ENCODE measurements at places on chromosomes 7 and 10.

DNA sequence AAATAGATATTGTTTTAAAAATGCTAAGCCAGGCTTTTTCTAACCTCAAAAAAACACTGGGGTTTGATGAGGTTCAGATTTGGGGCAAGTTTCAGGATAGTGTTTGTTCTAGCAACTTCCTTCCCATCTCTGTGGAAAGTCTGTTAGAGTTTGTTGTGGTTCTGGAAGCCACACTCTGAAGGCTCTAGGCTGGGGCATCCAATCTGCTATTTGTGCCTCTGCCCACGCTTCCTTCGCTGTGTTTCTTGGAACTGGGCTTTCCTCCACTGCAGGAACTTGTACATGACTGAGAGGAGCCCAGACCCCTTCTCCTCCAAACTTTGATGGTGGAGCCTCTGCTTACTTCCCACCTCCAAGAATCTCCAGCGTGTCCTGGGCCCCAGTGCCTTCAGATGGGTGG, 108.5 kb upstream of the SLC25A13 start:
- DNase-seq = no peak

- DNase-seq = no peak
These were observed 55.3 kb upstream of the YAE1 start for GRCh38 chr7:39510864-39511354.

DNA sequence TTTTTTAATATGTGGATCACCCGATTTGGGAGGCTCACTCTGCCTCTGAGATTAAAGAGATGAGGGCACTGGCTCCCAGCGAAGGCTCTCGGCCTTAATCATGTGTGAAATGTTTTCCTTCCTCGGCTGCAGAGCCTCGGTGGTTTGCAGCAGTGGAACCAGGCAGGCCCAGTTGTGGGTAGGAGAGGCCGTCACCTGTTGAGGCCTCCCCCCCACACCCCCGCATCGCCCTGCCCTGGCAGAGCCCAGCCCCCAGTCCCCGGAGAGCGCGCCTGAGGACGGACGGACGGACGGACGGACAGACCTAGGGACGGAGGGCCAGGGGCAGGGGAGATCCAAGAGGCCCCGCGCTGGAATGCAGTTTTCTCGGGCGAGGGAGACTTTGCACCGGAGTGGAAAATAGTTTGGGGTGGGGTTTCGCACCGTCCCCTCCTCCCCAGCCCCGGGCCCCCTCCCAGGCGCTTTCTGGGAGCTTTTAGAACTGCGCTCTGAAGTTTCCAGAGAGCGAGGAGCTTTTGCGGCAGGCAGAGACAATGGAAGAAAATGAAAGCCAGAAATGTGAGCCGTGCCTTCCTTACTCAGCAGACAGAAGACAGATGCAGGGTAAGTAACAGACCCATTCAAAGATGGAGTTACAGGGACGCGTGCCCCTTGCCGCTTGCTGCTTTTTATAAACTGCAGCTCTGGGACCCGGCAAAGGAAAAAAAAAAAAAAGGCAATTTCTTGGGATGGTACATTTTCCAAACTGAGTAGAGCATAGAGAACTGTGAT, at the start of gene KIAA1217:
Gene KIAA1217, plus strand, starts transcription at position 478 of the 771 bp plus-strand sequence. Its CDS starts 56 bp downstream, at position 534.
- DNase-seq = peak; percentile 87

GRCh38 chr10:3217301-3217700, 44.7 kb upstream of the PITRM1 start:
- DNase-seq = no peak

DNA sequence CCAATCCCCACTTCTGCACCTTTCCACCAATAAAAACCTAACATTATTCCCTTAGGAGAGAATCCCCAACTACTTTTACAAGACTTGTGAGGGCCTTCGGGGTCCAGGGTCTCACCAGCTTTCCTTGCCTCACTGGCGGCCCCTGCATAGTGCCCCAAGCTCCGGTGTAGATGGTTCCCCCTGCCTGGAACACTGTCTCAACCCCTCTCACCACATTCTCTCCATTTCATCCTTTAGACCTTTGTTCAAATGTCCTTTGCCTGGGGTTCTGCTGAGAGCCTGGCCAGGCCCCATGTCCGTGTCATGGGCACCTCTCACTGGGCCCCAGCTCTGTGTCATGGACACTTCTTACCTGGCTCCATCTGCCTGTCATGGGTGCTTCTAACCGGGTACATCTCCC, 64.5 kb upstream of the SORCS3 start:
- no peak for DNase-seq

DNA sequence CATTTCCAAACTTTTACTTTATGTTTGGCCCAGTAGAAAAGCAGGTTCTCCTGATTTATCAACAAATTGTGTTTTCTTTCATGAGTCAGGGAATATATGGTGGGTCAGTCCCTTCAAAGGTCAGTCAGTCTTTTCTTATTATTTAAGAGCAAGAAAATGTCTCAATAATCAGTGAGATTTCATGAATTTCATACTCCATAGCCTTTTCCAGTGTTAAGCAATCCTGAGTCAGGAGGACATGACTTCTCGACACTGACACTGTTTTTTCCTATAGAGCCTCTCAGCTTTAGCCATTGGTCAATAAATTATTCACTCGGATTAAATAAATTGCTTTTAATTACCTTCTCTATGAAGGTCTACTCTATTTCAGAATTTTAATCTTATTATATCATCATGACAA, 334.5 kb downstream of the SORCS1 start:
- DNase-seq = no peak

DNA sequence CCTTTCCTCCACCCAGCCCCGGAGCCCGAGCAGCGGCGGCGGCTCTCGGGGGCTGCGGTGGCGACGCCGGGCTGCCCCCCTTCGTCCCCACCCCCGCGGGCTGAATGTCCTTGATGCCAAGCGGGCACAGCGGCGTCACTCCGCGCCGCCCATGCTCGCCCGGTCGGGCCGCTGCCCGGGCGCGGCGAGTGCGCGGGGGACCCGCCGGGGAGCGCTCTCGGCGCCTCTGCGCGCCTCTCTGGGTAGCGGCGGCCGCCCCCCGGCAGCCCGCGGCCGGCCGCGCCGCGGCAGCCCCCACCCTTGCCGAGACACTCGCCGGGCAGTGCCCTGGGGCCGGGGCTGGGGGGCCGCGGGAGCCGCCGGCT, 433 bp upstream of the PLXNA4 start:
- no peak for DNase-seq

GRCh38 chr7:77157446-77157845, 35.0 kb downstream of the CCDC146 start:
- no peak for DNase-seq

GRCh38 chr7:80816806-80817205, 102.0 kb downstream of the SEMA3C start:
- no peak for DNase-seq

GRCh38 chr10:4673279-4674040, 152.5 kb upstream of the AKR1E2 start:
- DNase-seq = no peak

GRCh38 chr7:94414980-94415379, 20.3 kb downstream of the COL1A2 start:
- DNase-seq = no peak

GRCh38 chr10:12656518-12657142, 307.3 kb downstream of the CAMK1D start:
- DNase-seq = no peak

DNA sequence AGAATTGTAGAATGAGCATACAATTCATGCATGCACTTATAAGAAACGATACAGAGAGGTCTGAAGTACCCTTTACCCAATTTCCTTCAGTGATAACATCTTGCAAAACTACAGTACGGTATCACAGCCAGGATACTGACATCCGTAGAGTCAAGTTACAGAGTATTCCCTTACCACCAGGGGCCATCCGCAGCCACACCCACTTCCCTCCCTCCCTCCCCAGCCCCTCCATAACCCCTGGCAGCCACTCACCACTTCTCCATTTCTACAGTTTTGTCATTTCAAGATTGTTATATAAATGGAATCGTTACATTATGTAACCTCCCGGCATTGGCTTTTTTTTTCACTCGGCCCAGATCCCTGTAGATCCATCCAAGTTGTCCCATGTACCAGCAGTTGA, 113.6 kb upstream of the RET start:
- DNase-seq = peak; percentile 16

DNA sequence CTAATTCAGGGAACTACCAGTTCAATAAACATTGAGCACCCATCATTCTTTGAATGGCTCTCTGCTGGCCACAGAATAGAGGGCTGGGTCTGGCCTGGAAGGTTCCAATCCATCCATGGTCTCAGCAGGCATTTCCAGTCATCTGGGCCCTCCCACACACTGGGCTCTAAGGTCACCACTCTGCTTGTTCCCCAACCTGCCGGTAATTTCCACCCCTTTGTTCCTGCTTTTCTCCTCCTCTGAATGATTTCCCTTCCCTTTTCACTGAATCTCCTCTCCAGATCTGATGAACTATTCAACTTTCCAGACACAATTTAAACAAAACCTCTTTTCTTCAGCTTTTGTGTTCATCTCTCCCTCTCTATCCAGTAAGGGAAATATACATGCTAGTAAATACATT, 2.6 kb downstream of the BZW2 start:
- no peak for DNase-seq

DNA sequence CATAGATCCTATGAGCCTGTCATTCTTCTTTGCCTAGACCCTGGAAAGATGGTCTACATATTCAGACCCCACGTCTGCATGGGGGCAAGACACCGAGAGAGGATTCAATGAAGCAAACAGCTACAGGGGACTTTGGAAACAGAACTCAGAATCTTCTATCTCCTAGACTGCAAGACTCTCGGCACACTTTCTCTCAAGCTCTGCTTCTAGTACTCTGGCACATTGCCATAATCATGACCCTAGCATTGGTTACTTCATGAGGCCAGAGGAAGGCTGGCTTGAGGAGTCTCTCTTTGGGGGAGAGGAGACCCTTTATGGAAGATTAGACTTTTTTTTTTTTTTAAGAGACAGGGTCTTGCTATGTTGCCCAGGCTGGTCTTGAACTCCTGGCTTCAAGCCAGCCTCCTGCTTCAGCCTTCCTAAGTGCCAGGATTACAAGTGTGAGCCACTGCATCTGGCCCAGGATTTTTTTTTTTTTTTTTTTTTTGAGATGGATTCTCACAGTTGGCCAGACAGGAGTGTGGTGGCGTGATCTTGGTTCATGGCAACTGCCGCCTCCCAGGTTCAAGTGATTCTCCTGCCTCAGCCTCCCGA, 20.7 kb downstream of the CCDC3 start:
- peak; percentile 10 for DNase-seq

GRCh38 chr10:113890769-113891168, 36.3 kb downstream of the NHLRC2 start:
- DNase-seq = no peak

DNA sequence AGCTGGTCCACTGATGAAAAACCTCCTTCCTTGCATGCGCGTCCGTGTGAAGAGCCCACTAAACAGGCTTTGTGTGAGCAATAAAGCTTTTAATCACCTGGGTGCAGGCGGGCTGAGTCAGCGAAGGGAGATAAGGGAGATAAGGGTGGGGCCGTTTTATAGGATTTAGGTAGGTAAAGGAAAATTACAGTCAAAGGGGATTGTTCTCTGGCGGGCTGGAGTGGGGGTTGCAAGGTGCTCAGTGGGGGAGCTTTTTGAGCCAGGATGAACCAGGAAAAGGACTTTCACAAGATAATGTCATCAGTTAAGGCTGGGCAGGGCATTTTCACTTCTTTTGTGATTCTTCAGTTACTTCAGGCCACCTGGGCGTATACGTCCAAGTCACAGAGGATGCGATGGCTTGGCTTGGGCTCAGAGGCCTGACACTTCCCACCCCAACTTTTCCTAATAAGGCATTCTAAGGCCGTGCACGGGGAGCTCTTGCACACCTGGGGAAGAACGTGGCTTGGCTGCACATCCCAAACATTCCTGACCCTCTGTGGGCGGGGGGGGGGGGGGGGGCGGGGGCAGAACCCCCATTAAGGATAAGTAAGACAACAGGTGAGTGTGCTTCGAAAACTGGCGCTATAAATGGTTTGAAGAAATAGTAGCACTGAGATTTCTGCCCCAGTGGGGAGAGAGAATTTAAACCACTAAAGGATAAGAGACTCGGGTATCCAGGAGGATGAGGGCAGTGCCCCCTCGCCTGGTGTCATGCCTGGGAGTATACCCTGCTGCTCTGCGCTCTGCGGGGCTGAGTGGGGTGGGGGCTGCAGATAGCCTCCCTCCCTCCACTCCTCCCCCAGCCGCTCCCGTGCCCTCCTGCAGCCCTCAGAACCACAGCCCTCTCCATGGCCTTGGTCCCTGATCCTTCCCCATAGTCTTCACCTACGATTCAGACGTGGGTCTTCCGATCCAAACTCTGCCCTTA, 217.6 kb downstream of the MLLT10 start:
- no peak for DNase-seq

GRCh38 chr7:137853053-137853452, 6.3 kb upstream of the DGKI start:
- no peak for DNase-seq

DNA sequence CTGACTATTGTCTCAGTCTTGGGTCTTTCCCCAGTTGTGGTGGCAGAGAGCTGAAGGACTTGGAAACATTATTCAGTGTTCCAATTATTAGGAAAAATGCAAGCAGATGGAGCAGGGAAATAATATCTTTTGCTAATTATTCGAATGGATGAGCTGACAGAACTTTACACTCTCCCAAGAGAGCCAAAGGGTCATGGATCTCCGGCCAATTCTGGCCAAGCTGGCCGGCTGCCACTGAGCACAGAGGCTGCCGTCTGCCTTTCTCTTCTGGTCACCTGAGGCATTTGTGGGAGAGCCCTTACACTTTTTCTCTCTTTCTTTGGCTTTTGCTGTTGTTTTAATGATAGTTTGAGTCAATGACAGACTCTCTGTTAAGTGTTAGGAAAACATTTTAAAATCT, 22.2 kb upstream of the CNTNAP2 start:
- no peak for DNase-seq

DNA sequence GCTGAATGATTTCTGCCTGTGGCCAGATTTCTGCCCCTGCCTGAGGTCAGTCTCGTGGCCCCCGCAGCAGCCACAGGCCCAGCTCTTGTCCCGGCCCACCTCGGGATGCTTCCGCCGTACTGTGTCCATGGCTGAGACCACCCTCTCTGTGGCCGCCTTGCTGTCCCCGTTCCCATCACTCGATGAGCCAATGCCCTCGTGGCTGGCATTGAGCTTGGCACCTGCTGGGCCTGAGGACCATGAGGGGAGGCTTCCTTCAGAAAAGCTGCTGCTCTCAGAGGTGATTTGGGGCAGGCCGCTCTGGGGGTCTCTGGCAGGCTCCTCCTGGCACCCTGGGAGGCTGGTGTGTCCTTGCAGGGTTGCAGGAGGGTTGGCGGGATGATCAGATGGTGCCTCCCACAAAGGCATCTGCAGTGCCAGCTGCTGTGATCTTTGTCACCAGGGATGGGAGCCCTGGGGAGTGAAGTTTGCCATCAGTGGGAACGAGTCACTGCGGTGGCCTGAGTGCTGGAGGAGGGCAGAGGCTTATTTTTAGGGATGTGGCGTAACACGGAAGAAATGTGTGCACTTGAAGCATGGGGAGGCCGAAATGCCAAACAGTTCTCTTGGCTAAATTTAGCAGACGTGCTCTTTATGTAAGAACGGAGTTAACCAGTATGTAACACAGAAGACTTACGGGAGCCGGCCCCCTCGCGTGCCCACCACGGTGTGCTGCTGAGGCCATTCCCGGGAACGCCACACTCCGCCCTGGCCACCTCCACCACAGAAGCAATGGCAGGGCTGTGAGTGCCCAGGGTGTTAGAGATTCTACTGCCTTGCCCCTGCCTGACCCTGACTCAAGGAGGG, 47.7 kb downstream of the VIPR2 start:
- peak; percentile 79 for DNase-seq
